ENCODE measurements at places on chromosomes 3 and 15.

- peak; percentile 10 for DNase-seq
These were observed 119.1 kb downstream of the ROBO2 start for GRCh38 chr3:77158730-77159581.

- DNase-seq, result no peak
These were observed 407.3 kb downstream of the NAALADL2 start for GRCh38 chr3:175266478-175266877.

- no peak for DNase-seq
These were observed 88.7 kb upstream of the EPHB3 start for GRCh38 chr3:184472723-184473428.

- no peak for DNase-seq
These were observed 14.3 kb upstream of the ADPGK start for GRCh38 chr15:72797834-72798233.

GRCh38 chr3:62597491-62597890, 224.1 kb upstream of the FEZF2 start:
- DNase-seq, result no peak

- no peak for DNase-seq
These were observed 14.7 kb downstream of the PAK2 start for GRCh38 chr3:196754091-196754981.

DNA sequence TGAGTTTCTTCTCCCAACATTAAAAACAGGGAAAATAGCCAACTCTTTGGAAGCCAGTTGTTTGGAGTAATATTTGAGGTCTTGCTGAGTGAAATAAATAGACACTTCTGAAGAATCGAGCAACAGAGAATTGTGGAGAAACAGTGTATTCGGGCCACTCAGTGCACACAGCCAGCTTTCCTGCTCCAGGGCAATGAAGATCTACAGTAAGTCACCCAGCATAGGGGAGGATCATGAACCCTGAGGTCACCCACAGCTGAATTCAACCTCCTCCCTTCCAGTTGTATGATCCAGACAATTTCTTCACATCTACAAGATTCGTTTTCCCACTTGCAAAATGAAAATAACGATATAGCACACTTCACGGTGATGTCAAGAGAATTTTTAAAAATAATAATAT, 161.7 kb upstream of the BCL6 start:
- no peak for DNase-seq

- DNase-seq, result no peak
These were observed 11.3 kb downstream of the LDHAL6B start for GRCh38 chr15:59217876-59218498.

Measured in urothelium cell line (cell line).